Heart left ventricle (tissue), 16 donors: ENCODE measurements at places on chromosomes 16 and 17. TPM values are rescaled to one million over a fixed set of nuclear protein-coding genes. Genes with fewer than 3 reads are reported as not detected.

GRCh38 chr17:81792675-81793615 lies 11.0 kb upstream of the GCGR start:
- DNase-seq: no peak

GRCh38 chr16:57489229-57489628 lies 2.9 kb upstream of the DOK4 start:
- no peak for DNase-seq

- no peak for DNase-seq
These were observed 72.8 kb downstream of the SCNN1B start for GRCh38 chr16:23374721-23375510.

Gene ADGRG3
- 0.61 TPM for polyA plus RNA-seq

DNA sequence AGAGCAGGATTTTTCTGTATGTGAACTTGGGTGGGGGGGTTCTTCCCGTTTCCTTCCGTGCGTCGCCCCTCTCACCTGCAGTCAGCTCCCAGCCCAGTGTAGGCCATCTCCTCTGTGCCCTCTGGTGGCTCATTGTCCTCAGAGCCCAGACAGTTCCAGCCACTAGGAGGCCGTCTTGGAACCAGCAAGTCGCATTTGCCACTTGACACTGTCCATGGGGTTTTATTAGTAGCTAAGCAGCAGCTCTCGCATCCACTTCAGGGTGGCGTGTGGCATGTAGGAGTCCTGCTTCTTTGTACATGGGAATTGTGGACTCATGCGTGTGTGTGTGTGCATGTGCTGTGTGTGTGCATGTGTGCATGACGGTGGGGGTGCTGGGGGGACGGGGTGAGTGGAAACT lies 74.0 kb downstream of the SEC14L1 start:
- peak; percentile 58 for DNase-seq

Gene AATK
- polyA plus RNA-seq: 3.9 TPM

DNA sequence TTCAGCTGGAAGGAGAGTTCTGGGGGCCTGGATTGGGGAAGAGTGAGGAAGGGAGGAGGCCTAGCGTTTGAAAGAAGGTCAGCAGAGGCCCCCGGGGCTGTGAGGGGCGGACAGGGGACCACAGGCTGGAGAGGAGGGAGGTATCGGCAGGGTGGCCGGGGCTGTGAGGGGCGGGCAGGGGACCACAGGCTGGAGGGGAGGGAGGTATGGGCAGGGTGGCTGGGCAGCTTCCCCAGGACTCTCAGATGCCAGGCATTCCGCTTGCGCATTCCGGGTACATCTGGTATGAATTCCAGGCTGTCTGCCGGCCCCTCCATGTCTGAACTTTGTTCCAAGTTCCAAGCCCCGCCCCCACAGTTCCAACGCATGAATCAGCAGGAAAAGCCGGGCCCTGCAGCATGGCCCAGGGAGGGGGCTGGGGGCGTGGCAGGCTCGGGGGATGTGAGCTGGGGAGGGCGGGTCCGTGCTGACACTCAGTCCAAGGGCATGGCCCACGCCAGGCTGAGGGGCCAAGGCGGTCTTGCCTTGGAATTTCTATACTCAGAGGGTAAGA lies 4.3 kb upstream of the TLCD2 start:
- DNase-seq: peak; percentile 99

Gene CTU2
- polyA plus RNA-seq: 20.8 TPM

Gene CARHSP1
- 58.0 TPM for polyA plus RNA-seq

GRCh38 chr17:49546546-49547535 lies 28.8 kb upstream of the NXPH3 start:
- no peak for DNase-seq

Gene GPR142
- not detected for polyA plus RNA-seq

- no peak for DNase-seq
These were observed 1.9 kb downstream of the GGT6 start for GRCh38 chr17:4558347-4558971.

- no peak for DNase-seq
These were observed 244.2 kb downstream of the SNX29 start for GRCh38 chr16:12220766-12221165.
